ENCODE measurements at places on chromosomes 3 and 15. TPM values are rescaled to one million over a fixed set of nuclear protein-coding genes. Genes with fewer than 3 reads are reported as not detected.

DNA sequence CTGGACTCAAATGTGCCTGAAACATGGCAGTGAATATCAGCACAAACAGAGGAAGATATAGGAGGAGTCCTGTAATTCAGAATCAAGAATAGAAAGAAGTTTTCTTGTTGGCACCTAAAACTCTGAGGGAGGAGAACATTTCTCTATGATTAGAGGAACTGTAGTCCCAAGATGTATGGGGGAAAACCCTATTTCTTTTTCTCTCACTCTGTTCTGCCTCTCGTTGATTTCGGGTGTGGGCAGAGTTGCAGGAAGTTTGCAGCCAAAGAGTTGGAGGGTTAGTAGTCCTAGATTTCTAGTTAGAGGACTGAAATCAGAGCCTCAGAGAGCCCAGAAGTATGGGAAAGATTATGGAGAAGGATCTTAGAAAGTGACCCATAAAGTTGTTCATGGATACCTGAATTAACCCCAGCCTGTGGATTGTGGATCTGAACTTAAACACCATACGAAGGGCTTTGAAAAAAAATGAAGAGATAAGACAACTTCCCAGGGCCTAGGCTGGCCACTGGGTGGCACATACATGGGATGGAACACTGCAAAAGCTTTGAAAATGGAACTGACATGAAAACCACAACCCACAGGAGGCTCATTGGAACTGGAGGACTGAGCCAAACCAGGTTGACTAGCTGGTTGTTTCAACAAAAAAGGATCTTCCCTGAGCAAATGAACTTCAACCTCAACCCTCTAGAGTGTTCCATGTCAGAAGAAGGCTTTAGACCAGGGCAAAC is 34.6 kb downstream of the FMN1 start:
- H3K27me3 ChIP-seq = no peaks in the 10 kb centered on the region
- no peak overlapping the region for H3K27ac ChIP-seq
- H3K4me3 ChIP-seq = no peak overlapping the region
- peaks cover 36% of the 10 kb centered on the region for H3K4me1 ChIP-seq
- H3K36me3 ChIP-seq = no peaks in the 10 kb centered on the region

- H3K27ac ChIP-seq = no peak overlapping the region
- no peak overlapping the region for H3K4me3 ChIP-seq
- H3K4me1 ChIP-seq = peaks cover 13% of the 10 kb centered on the region
- DNase-seq = no peak
Observed at GRCh38 chr15:42104095-42104891, 9.9 kb upstream of the PLA2G4D start.

DNA sequence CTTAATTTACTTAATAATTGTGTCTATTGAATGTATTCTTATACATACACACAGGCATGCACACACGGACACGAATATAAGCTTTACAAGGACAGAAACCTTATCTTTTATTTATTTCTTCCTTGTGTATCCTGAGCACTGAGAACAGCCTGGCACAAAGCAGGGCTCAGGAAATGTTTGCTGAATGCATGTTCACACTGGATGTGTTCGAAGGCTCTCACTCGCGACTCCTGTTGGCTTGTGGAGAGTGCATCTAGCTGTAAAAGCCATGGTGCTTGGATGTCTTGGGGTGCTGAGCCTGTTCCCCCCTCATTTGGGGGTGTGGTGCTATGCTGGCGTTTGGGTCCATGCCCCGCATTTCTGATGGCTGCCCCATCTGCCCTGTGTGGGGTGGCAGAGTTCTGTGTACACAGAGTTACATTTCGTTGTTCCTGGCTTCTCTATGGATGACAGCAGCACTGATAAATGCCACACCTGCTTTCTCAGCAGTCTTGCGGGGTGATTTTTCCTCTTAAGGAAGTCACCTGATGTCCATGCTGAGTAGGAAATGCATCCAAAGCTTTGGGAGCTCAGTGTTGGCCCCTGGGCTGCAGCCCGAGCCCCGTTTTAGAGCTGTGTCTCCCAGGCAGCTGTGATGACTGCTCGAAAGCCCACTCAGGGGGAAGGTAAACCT is 148.5 kb downstream of the IGF1R start:
- peaks cover 44% of the 10 kb centered on the region for H3K4me1 ChIP-seq
- no peaks in the 10 kb centered on the region for H3K36me3 ChIP-seq
- no peak overlapping the region for H3K27ac ChIP-seq
- DNase-seq = no peak

- no peak overlapping the region for H3K4me3 ChIP-seq
- no peaks in the 10 kb centered on the region for H3K27me3 ChIP-seq
- H3K27ac ChIP-seq = no peak overlapping the region
- H3K36me3 ChIP-seq = no peaks in the 10 kb centered on the region
- no peaks in the 10 kb centered on the region for H3K4me1 ChIP-seq
- no peak for DNase-seq
Observed at GRCh38 chr15:34304613-34305012, 33.0 kb downstream of the SLC12A6 start.

CKMT1B gene
- 11.3 TPM for total RNA-seq
